Camera-type eye (tissue), 1 donor: ENCODE measurements at places on chromosomes 7 and 10. TPM values are rescaled to one million over a fixed set of nuclear protein-coding genes. Genes with fewer than 3 reads are reported as not detected.

The CYP3A4 gene
- total RNA-seq = not detected

The HMX2 gene
- total RNA-seq = not detected

The KAZALD1 gene
- 24.5 TPM for total RNA-seq

The NPFFR1 gene
- 9.1 TPM for total RNA-seq

The ADCY1 gene
- 43.0 TPM for total RNA-seq
